ENCODE measurements at places on chromosomes 12 and 14.

DNA sequence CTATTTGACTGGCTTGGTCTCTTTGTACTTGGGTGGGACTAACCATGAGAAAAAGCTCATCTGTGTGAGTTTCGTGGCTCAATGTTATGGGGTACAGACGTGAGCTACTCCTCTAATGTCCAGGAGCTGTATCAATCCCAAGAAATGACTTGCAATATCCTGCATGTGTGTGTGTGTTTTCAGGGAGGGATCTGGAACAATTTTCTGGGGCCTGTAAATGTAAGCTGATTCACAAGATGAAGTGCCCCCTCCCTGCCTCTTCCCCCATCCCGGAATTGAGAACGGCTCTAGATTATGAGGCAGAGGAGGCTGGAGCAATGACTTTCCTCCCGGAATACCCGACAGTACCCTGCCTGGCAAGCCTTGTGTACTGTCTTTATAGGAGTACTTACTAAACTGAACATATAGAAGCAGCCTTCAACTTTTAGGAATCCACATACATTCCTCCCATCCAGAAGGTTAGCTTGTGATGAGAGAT, 53.9 kb downstream of the TMX1 start:
- DNase-seq: no peak

- peak; percentile 82 for DNase-seq
Observed at GRCh38 chr12:55188974-55189556, 31.8 kb upstream of the OR10A7 start.

DNA sequence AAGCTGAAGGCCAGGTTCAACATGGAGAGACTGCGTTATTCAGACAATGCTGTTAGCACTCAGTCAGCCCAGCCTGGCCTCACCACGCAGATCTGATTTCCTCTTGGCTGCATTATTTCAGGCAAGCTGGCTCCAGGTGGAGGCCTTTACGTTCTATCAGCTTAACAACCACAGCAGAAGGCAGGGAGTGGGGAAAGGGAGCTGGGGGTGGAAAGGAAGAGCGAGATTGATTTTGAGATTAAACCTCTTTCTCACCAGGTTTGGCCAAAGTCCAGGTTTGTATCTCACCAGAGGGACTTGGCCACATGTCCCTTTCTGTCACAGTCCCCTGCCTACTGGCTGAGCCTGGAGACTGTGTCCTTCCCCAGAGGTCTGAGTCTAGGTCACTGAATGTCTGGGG, 543.7 kb upstream of the TMEM132C start:
- no peak for DNase-seq

- DNase-seq: peak; percentile 42
Observed at GRCh38 chr12:64669270-64669842, 59.1 kb downstream of the RASSF3 start.

GRCh38 chr14:93156693-93157369, 27.9 kb downstream of the MOAP1 start:
- no peak for DNase-seq

- DNase-seq: no peak
Observed at GRCh38 chr14:51957950-51958349, 31.4 kb upstream of the RTRAF start.

Data from GM23338 (cell line).